ENCODE measurements at places on chromosomes 11 and 22. TPM values are rescaled to one million over a fixed set of nuclear protein-coding genes. Genes with fewer than 3 reads are reported as not detected.

Gene OLFML1
- 0.35 TPM for total RNA-seq

Gene HBG2
- total RNA-seq: not detected

Gene UPK3A
- not detected for total RNA-seq

- no peaks in the 10 kb centered on the region for H3K36me3 ChIP-seq
- H3K4me3 ChIP-seq: no peak overlapping the region
- no peaks in the 10 kb centered on the region for H3K27me3 ChIP-seq
- no peaks in the 10 kb centered on the region for H3K4me1 ChIP-seq
- H3K27ac ChIP-seq: no peak overlapping the region
- DNase-seq: no peak
Measured at GRCh38 chr11:124608147-124608546, 3.1 kb upstream of the PANX3 start.

GRCh38 chr11:77071671-77072605 lies 5.2 kb downstream of the CAPN5 start:
- H3K36me3 ChIP-seq: no peaks in the 10 kb centered on the region
- no peaks in the 10 kb centered on the region for H3K4me1 ChIP-seq
- no peak for DNase-seq
- no peak overlapping the region for H3K27ac ChIP-seq
- no peak overlapping the region for H3K4me3 ChIP-seq

- H3K36me3 ChIP-seq: no peaks in the 10 kb centered on the region
- no peaks in the 10 kb centered on the region for H3K4me1 ChIP-seq
- no peaks in the 10 kb centered on the region for H3K27me3 ChIP-seq
- no peak overlapping the region for H3K27ac ChIP-seq
- no peak overlapping the region for H3K4me3 ChIP-seq
Measured at GRCh38 chr11:125190566-125190965, 26.0 kb downstream of the PKNOX2 start.

- H3K27me3 ChIP-seq: no peaks in the 10 kb centered on the region
- H3K4me3 ChIP-seq: no peak overlapping the region
- H3K4me1 ChIP-seq: no peaks in the 10 kb centered on the region
Measured at GRCh38 chr11:79592406-79592805, 151.6 kb upstream of the TENM4 start.
